ENCODE measurements at places on chromosomes 1 and 21.

DNA sequence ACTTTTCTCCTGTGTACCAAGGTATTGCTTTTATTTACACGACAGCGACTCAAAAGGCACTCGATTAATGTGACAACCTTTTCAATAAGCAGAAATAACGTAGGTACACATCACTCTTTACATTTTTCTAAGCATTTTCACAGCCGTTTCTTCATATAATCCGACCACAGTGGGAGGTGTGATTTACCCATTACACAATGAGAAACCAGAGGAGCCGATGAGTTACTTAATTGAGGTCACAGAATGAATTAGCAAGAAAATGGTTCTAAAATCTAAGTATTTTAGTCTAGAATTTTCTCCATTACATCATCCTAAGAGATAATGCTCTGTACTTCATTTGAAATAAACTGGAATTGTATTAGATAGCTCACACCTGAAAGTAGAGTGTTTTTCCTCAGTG lies 71.5 kb downstream of the UMODL1 start:
- no peak for DNase-seq

DNA sequence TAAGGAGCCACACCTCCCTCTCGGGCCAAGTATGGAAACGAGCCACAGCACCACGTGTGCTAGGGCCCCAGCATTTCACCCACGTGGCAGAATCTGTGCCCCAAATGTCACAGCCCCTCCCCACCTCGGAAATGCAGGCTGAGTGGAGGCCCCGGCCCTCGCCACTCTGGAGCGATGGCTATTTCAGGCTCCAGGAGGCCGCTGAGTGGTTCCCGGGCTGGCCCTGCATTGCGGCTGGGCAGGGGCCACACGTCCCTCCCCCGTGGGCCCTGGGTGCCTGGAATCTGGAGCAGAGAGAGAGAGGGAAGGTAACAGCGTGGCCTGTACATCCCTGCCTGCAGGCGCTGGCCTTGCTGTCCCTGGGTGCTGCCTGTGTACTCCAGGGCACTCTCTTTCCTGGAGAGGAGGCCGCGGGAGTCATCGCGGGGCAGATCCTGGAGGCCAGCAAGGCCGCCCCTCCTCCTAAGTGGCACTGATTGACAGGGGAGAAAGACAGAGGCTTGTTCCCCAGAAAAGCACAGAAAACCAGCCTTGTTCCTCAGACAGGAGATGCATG lies 68.0 kb upstream of the TRAPPC10 start:
- DNase-seq, result no peak

- peak; percentile 11 for DNase-seq
These were observed 28.1 kb downstream of the RNF187 start for GRCh38 chr1:228515200-228515834.

GRCh38 chr1:10168912-10169514 lies 41.4 kb upstream of the KIF1B start:
- DNase-seq, result no peak

- no peak for DNase-seq
These were observed 64.0 kb downstream of the LHX8 start for GRCh38 chr1:75198163-75198562.

DNA sequence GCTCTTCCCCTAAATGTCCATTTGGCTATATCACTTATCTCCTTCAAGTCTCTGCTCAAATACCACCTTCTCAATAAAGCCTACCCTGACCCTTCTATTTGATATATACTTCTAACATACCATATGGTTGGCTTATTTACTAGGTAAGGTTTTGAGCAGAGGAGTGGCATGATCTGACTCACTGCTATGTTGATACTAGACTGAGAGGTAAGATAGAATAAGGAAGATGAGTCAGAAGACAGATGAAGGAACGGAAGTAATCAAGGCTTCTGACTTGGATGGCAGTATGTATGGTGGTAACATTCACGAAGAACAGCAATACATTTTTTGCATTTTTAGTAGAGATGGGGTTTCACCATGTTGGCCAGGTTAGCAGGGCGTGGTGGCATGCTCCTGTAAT lies 4.8 kb upstream of the HRNR start:
- DNase-seq, result no peak

GRCh38 chr1:117678246-117678977 lies 72.6 kb downstream of the TENT5C start:
- DNase-seq, result no peak

- no peak for DNase-seq
These were observed 80.3 kb upstream of the ETS2 start for GRCh38 chr21:38725196-38726157.

- no peak for DNase-seq
These were observed 1.0 kb upstream of the KCNC4 start for GRCh38 chr1:110208916-110209645.

- no peak for DNase-seq
These were observed 357.6 kb downstream of the TGFB2 start for GRCh38 chr1:218702775-218703174.

GRCh38 chr1:8094481-8095241 lies 68.6 kb upstream of the ERRFI1 start:
- no peak for DNase-seq

- no peak for DNase-seq
These were observed 118.7 kb upstream of the RRP15 start for GRCh38 chr1:218166268-218166945.

- no peak for DNase-seq
These were observed 9.9 kb upstream of the PAQR6 start for GRCh38 chr1:156257711-156258110.

GRCh38 chr1:58545591-58546519 lies 671 bp downstream of the OMA1 start:
- peak; percentile 84 for DNase-seq

- DNase-seq, result peak; percentile 58
These were observed 47.1 kb upstream of the ATP1A1 start for GRCh38 chr1:116325922-116326321.

DNA sequence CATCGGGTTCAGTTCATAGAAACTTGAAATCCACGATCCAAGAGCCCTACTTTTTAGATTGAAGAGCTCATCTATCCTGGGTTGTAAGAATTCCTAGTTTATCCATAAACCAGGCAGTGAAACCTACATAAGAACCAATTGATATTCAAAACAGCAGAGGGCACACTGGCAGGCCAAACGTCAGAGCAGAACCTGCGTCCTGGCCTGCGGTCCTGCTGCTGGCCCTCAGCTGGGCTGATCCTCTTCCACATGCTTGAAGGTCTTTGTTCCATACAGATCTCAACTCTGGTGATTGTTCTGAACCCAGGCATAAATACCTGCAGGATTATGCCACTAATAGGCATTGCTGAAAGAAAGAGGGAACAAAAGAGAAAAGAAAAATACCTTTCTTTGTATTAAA lies 47.0 kb downstream of the MT1HL1 start:
- no peak for DNase-seq

DNA sequence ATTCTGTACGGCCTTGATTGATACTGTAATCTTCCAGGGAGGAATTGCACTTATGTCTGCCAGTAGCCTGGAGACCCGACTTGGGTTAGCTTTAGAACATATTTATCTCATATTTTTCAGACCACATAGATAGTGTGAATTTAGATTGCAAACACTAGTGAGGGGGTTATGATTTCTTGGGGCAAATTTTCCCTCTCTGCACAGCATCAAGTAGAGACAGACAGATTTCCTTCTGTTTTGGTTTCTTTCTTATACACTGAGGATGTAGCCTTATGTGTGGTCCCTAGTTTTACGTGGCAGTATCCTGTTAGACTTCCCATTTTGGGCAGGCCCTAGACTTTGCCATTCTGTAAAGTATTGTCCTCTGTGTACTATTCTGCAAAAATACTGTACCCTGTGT lies 29.0 kb downstream of the SOAT1 start:
- no peak for DNase-seq

DNA sequence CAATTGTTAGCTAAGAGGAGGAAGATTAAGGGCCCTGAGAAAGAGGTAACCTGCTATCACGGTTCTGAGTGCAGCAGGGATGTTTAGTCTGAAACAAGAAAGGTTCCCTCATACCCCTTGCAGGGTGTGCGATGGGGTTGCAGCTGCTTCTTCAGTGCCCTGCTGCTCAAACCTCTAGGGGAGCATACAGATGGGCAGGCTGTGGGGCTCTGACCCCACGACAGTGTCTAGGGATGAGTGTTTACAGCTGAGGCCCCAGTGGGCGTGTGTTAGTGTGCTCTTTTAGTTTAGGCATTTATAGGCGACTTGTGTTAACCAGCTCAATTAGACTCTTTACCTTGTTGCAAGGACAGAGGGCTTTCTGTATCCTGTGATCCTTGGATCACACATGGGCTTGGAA lies 41.3 kb upstream of the PLA2G5 start:
- DNase-seq, result no peak

DNA sequence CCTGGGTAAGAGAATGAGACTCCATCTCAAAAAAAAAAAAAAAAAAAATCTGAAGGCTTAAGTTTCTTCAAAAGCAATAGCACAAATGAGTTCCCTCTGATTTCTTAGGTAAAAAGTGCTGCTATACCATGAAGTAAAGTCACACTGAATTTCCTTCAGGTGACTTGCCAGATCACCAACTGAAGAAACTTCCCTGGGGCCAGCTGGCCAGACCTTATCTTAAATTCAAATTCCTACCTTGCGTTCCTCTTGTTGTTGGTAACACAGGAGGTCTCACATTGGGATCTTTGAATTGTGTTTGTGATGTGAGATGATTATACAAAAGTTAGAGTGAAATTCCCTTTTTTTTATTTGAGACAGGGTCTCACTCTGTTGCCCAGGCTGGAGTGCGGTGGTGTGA lies 11.8 kb downstream of the INAVA start:
- no peak for DNase-seq

DNA sequence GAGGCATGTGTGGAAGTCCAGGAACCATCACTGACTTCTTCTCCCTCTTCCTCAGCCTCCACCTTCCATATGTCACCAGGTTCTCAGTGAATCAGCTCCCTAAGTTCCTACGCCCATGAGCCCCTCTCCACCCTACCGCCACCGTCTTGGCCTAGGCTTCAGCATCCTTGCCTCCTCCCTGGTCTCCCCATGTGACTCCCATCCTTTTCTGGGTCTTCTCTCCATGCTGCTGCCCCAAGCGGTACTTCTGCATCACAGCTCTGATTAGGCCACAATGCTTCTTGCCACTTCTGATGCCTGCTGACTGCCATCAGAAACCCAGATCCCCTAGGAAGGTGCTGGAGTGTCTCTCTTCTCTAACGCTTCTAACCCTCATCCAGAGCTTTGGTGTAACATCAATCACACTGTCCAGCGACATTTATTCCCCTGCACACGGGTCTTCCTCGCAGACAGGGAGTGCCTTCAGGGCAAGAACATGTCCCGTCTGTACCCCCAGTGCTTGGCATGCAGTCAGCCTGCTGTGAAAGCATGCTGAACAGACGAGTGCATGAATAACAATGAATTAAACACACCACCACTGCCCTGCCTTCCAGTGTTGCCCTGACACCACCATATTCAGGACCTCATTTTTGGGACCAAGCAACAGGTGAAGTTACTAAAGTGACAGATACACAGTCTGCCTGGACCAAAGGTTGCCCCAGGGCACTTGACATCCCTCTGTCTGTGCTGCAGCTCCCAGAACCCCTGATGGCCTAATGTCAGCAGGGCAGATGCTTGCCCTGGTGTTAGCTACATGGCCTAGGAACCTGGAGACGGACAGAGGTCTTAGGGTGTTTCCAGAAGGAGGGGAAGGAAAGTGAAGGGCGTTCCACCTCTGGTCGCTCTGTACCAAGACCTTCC lies 158.7 kb upstream of the EDN2 start:
- no peak for DNase-seq

DNA sequence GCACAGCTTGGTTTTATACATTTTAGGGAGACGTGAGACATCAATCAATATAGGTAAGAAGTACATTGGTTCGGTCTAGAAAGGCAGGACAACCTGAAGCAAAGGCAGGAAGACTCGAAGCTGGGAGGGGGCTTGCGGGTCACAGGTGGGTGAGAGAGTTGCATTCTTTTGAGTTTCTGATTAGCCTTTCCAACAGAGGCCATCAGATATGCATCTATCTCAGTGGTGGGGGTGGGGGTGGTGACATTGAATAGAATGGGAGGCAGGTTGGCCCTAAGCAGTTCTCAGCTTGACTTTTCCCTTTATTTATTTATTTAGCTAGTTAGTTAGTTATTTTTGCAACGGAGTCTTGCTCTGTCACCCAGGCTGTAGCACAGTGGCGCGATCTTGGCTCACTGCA lies 85.6 kb downstream of the WDR4 start:
- no peak for DNase-seq

- no peak for DNase-seq
These were observed 1431.7 kb upstream of the B3GALT2 start for GRCh38 chr1:194618101-194618500.

GRCh38 chr21:32112195-32112594 lies 166.7 kb downstream of the MIS18A start:
- no peak for DNase-seq

- no peak for DNase-seq
These were observed 112.3 kb downstream of the HHAT start for GRCh38 chr1:210441028-210441427.

DNA sequence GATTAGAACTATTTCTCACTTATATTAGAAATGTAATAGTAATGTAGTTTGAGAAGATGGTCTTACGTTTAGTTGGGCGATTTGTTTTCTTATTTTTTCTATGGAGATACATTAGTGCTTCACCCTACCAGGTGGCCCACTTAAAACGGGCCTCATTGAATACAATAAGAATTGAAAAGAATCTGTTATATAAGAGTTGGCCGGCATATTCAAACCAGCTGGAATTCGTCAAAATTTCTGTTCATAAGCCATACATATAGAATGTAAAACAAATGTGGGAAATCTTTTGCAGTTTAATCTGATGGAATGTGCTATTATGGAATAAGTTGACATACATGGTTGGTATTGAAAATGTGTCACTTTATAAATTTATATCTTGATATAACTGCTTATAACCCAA lies 96.4 kb upstream of the C1orf105 start:
- DNase-seq, result no peak

DNA sequence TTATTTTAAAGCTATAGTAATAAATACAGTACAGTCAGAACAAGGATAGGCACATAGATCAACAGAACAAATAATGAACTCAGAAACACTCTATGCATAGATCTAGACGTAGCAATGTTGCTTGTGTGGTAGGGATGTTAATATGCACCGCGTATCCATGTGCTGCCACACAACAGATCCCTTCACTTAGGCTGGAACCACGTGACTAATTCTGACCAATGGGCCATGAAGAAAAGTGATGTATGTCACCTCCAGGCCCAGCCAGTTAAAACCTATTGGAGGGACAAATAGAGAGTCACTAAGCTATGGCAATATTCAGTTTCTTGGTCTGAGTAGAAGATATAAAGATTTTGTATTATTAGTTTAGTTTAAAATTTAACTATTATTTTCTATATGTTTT lies 91.4 kb downstream of the ADAMTS1 start:
- no peak for DNase-seq

DNA sequence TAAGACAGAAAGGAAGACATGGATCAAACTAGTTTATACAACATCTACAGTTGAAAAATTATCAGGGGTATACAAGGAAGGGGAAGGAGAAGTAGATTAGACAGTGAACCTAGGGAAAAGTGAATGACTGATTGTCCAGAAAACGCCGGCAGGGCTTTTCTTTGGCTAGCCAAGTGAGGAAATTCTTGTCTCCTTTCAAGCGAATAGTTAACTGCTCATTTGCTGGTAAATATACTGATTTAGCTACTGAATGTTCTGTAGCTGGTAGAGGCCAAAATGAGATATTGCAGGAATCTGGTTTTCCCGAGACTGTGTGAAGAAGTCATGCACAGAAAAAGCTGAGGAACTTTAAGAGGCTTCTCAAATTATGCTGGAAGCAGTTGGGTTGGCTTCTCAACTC lies 128.5 kb upstream of the ZNHIT6 start:
- no peak for DNase-seq
